Activated CD4-positive, alpha-beta T cell treated with anti-CD3 and anti-CD28 coated beads, Interleukin-2, amount 50 U/mL, for 24 hours (primary cell): ENCODE measurements at places on chromosomes 6 and 20.

DNA sequence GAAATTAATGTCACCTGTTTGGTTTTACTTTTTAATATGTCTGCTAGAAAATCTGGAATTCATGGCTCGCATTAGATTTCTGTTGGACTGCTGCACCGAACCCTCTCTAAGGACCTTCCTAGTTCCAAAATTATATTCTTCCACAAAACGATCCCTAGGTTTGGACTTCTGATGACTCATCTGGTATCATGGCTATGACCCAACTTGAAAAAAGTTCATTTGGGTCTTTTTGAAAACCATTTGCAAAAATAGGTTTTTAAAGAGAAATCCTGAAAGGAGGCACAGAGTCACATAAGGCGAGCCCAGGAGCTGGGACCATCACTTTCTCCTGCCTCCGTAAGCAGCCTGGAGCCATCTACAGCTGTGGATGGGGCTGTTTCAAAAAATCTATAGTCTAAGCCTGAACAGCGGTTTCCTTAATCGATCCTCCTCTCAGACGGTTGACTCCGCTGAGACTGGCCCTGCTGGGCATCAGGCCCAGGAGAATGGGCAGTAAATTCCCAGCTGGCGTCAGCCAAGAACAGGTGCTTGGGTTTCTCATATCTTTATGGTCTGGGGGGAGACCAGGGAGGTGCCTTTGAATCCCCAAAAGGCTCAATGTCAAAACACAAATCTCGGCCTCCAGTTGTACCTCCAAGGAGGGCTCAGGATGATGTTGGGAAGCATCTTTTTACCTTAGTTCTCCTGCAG is 44.6 kb downstream of the SLC24A3 start:
- DNase-seq, result no peak

- DNase-seq, result no peak
These were observed 67.8 kb upstream of the LTV1 start for GRCh38 chr6:143775336-143775735.

GRCh38 chr6:1574890-1575209 is 34.9 kb upstream of the FOXC1 start:
- no peak for DNase-seq

DNA sequence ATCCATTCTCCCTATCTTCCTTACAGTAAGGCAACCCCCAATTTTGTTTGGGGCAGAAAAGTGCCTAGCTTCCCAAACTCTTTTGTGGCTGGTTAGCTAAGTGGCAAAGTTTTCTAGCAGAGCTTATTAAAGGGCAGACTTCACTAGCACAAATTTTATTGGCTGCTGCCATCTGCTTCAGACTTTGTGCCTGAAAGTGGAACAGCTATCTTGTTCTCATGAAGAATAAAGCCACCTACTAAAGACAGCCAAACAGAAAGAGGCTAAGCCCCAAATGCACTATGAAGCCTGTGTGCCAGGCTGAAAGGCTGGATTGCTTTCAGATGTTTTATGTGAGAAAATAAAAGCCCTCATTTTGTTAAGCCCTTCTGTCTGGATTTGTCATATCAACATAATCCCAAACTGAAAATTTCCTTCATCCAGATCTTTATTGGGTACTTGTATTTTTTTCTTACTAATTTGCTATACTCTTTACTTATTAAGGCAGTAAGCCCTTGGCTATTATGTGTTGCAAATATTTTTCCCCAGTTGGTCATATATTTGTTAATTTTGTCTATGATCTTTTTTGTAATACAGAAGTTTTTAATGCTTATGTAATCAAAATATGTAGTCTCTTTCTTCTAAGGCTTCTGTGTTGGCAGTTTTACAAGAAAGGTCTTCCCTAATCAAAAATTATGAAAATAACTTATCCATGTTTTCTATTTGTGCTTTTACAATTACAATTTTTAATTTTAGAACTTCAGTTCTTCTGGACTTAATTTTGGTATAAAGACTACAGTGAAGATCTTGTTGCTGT is 191.1 kb downstream of the TASP1 start:
- no peak for DNase-seq

GRCh38 chr6:130697995-130698535 is 129.1 kb upstream of the SMLR1 start:
- no peak for DNase-seq

GRCh38 chr20:43235998-43236397 is 46.3 kb upstream of the PTPRT start:
- no peak for DNase-seq

DNA sequence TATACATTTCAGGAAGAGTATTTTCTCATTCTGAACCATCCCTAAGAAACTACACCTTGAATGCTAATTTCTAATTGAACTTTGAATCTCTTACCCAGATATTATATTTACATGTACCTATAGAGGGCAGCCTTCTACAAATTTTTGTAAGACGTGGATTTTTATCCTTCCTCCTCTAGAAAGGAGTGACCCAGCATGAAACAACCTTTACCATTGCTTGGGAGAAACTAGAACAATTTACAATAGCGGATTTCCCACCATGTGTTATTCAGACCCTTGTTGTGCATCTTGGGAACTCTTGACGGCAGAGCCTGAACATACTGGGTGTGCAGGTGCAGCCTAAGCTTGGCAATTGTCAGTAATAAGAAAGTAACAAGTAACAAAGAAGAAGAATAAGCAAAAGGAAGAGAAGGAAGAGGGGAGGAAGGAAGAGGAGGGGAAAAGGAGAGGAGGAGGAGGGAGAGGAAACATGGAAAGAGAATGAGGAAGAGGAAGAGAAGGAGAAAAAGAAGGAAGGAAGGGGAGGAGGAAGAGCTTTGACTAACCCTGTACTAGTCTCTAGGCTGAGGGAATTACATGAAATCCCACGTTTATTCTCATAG is 10.8 kb upstream of the TAAR1 start:
- DNase-seq, result no peak

GRCh38 chr6:116682334-116682712 is 1.3 kb downstream of the KPNA5 start:
- no peak for DNase-seq

- no peak for DNase-seq
These were observed 219.7 kb downstream of the FARS2 start for GRCh38 chr6:5481033-5481432.

- DNase-seq, result no peak
These were observed 15.9 kb downstream of the NDUFAF5 start for GRCh38 chr20:13800728-13801134.

GRCh38 chr20:54076259-54076658 is 5.9 kb upstream of the BCAS1 start:
- no peak for DNase-seq

- no peak for DNase-seq
These were observed 79.7 kb downstream of the MMS22L start for GRCh38 chr6:97203343-97203742.

DNA sequence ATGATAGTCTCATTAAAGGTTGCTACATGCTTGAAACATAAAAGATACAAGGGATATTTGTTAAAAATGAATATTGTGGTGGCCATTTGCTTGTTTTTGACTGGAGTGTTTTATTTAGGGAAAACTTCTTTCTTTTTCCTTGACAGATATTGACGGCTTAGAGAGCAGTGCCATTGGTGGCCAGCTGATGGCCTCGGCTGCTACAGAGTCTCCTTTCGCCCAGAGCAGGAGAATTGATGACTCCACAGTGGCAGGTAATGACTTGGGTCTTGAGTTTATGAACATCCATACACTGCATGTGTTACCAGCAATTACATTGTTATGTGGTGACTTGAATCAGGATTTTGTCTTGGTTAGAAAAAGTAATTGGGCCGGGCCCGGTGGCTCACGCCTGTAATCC is 67.5 kb upstream of the PBOV1 start:
- DNase-seq, result no peak

- no peak for DNase-seq
These were observed 289.3 kb downstream of the KIF16B start for GRCh38 chr20:16283978-16284377.

GRCh38 chr6:33419580-33420490 is at the start of gene SYNGAP1:
TSS of gene SYNGAP1 (plus strand) at chr6:33420065. CDS start at chr6:33420265, 200 bp downstream.
- DNase-seq, result no peak

- DNase-seq, result no peak
These were observed 41.3 kb downstream of the FKBP5 start for GRCh38 chr6:35647400-35647799.
